HuH-7 (cell line): ENCODE measurements at places on chromosomes 5 and 9.

GRCh38 chr5:36041537-36041845 is 25.2 kb downstream of the UGT3A2 start:
- no peak for DNase-seq

GRCh38 chr9:89854715-89855475 is 250.1 kb downstream of the GADD45G start:
- DNase-seq: no peak

DNA sequence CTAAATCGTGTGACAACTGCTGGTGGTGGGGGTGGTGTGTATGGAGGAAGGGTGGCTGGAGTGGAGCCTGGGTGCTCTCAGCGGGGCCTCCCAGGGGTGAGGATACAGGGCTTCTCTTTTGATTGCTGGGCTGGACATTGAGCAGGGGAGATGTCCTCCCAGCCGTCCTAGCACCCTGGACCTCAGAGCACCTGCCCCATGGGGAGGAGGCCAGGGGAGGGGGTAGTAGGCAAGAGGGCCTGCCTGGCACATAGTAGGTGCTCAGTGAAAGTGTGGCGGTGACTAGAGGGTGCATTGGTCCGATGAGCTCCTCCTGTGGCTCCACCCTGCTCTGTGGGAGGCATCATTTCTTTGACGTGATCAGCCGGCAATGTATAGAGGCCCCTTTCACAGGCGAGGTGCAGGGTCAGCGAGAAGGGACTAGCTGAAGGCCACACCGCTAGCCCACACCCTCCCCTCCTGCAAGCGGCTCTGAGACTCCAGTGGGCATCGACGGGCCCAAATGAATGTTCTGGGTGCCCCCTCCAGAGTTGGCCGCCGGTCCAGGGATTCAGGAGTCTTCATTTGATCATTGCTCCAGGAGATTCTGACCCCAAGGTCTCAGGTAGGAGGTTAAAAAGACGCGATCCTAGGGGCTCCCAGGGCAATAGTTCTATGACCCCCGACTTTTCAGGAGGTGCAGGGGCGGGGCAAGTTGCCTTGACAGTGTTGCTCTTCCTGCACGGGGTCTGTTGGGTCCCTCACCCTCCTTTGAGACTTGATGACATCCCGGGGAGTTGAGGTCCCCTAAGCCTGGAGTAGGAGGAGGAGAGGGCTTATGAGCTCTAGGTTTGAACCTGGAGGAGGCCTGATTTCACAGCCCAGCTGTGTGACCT is 255.5 kb downstream of the PBX3 start:
- DNase-seq: no peak

GRCh38 chr5:140042393-140042642 is 781 bp downstream of the NRG2 start:
- DNase-seq: no peak

- no peak for DNase-seq
Measured at GRCh38 chr9:105195259-105195658, 49.2 kb upstream of the SLC44A1 start.

- DNase-seq: no peak
Measured at GRCh38 chr9:78288214-78288892, 8.6 kb upstream of the PSAT1 start.

DNA sequence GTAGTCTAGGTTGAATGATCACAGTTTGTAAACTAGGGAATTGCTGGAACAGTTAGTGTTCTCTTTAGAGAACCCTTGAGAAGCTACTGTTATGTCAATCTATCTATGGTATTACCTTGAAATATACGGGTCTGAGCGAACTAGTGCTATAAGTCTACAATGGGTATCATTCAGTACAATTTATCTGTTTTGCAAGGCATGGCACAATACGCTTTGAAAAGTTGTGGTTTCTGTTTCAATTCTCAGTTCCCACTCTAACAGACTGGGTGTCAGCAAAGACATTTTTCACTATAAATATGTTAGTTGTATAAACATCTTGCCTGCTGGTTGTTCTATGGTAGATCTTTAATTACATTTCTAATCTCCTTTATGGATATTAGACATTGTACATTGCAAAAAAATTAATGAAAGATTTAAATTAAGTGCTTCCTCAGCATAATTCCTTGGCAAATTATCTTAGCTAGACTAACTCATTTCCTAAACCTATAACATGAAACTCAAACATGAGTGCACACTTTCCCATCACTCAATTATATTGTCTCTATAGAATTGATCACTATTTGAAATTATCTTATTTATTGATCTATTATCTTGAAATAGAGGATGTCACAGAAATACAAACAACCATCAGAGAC is 24.9 kb upstream of the SLCO6A1 start:
- no peak for DNase-seq

- DNase-seq: no peak
Measured at GRCh38 chr5:180026320-180026719, 45.2 kb downstream of the RNF130 start.

- DNase-seq: no peak
Measured at GRCh38 chr5:96573513-96573894, 88.7 kb upstream of the CAST start.

- no peak for DNase-seq
Measured at GRCh38 chr9:130295945-130296782, 30.6 kb downstream of the HMCN2 start.

- peak; percentile 56 for DNase-seq
Measured at GRCh38 chr9:131706608-131706970, 33.3 kb downstream of the RAPGEF1 start.

- no peak for DNase-seq
Measured at GRCh38 chr9:112283582-112284253, 49.7 kb downstream of the PTBP3 start.

GRCh38 chr5:71013575-71013974 is 11.6 kb downstream of the NAIP start:
- peak; percentile 7 for DNase-seq

GRCh38 chr9:105244734-105245028 is 230 bp downstream of the SLC44A1 start:
- peak; percentile 50 for DNase-seq

- peak; percentile 66 for DNase-seq
Measured at GRCh38 chr9:72305102-72305546, 59.9 kb downstream of the ZFAND5 start.

GRCh38 chr5:114402206-114402605 is 40.3 kb downstream of the KCNN2 start:
- DNase-seq: no peak

DNA sequence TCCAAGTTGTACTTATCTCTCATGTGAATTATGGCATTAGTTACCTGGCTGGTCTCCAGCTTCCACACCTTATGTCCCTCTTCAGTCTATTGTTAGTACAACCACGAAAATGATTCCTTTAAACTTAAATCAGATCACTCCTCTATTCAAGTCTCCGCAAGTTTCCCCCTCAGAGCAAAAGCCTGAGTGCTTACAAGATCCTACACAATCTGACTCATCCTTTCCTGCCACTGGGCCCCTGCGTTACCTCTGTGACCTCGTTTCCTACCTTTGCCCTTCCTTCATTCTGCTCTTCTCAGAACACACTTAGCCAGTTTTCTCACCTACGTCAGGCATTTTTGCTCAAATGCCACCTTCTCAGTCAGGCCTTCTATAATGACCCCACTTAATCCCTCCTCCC is 45.1 kb upstream of the GLIS3 start:
- no peak for DNase-seq

- DNase-seq: no peak
Measured at GRCh38 chr5:116814626-116815385, 240.2 kb upstream of the SEMA6A start.

DNA sequence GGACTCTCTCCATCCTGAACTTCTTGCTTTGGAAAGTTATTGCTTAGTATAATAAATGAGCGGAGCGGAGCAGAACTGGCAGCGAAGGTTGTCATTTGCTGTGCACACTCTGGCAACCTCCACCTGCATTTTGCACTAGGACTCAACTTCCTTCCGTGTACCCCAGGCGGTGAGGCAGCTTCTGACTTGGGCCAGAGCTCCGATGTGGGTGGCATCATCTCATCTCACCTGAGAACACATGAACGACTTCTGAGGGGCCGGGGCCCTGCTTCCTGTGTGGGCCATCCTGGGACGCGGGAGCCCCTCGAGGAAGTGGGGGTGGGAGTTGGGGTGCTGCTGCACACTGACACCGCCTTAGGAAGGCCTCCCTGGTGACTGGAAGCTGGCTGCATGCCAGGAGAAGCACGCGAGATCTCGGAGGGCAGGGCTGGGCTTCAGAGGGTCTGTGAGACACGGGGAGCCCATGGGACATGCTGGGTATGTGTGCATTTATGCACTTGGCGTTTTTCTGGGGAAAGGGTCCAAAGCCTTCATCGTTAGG is 56.5 kb upstream of the COL5A1 start:
- DNase-seq: no peak

DNA sequence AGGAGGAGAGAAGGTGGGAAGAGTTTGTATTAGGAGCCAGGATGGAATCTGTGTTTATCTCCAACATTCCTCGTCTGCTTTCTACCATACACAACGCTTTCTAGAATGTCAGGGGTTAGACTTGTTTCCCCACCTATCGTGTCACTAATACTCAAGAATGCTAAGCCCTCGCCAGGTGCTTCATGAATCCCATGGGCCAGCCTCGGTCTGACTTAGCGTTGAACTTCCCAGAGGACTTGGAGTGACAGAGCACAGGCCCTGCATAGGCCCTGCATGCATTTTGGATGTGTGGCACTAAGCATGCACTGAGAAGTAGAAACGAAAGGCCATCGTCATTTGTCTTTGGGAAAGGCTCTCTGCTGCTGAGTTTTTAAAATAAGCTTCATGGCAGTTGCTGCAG is 328.7 kb downstream of the NSG2 start:
- DNase-seq: no peak

DNA sequence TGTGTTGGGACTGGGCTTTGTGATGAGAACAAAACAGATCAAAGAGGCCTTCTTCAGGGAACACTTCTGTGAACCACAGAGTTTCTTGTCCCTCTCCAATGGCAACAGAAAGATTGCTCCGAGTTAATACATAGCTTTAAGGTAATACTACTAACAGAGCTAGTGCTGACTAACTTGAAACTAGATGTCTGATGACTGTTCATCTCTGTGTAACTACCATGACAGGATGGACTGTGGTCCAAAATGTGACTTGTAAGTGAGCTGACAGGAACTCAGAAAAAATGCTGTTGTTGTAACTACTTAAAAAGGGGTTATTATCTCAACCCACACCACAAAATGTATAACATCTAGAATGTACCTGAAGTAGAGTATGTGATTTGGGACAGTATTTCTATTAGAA is 630.2 kb upstream of the DMAC1 start:
- no peak for DNase-seq

- no peak for DNase-seq
Measured at GRCh38 chr9:71036501-71036900, 84.9 kb downstream of the TRPM3 start.

DNA sequence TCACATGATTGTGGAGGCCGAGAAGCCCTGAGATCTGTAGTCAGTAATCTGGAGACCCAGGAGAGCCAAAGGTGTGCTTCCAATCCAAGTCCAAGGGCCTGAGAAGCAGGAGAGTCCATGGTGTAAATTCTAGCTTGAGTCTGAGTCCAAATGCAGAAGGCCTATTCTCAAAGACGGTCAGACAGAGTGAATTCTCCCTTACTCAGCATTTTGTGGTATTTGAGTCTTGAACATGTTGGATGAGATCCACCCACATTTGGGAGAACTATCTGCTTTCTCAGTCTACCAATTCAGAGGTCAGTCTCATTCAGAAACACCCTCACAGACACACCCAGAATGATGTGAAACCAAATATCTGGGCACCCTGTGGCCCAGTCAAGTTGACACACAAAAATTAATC is 128.8 kb upstream of the PTCH1 start:
- no peak for DNase-seq

GRCh38 chr9:130185490-130186031 is 13.4 kb downstream of the NCS1 start:
- no peak for DNase-seq

DNA sequence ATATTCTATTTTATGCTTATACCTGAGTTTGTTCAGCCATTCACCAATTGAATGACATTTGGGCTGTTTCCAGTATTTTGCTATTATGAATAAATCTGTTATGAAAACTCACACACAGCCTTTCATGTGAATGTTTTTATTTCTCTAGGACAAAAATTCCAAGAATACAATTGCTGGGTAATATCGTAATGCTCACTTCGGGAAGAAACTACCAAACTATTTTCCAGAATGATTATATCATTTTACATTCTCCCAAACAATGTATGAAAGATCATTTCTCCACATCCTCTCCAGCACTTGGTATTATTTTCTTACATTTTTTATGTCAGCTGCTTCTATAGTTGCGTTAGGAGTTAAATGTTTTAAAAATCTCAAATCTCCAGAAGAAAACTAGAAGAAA is 58.3 kb upstream of the LHFPL2 start:
- no peak for DNase-seq

DNA sequence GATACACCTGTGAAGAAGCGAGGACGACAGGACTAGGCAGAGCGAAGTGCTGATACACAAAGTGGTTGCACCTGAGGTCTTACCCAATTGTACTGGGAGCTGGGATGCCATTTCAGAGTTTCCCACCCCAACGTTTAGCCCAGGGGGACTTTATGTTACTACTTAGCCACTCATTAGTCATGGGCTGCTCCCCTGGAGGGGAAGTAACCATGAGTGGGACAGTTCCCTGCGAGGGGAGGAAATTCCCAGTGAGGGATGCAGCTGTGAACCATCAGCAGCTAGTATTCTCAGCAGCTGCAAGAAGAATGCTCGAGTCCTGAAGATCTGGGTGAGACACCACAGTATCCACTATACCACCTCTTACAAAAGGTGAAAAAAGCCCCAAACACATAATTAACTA is 93.7 kb upstream of the ACTBL2 start:
- DNase-seq: no peak

DNA sequence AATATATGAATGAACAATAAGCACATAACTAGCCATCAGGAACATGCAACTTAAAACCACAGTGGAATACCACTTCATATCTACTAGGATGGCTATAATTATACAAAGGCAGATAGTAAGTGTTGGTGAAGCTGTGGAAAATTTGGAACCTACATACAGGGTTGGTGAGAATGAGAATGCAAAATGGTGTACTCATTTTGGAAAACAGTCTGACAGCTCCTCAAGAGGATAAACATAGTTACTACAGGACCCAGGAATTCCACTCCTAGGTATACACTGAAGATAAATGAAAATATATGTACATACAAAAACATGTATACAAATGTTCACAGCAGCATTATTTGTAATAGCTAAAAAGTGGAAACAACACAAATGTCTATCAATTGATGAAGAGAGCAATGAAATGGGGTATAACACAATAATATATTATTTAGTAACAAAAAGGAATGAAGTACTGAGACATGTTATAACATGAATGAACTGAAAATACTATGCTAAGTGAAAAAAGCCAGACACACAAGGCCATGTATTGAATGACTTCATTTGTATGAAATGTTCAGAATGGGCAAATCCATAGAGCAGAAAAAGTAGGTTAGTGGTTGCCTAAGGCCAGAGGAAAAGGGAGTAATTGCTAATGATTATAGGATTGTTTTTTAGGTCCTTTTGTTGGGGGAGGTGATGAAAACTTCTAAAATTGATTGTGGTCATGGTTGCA is 31.2 kb upstream of the CDK5RAP2 start:
- no peak for DNase-seq

DNA sequence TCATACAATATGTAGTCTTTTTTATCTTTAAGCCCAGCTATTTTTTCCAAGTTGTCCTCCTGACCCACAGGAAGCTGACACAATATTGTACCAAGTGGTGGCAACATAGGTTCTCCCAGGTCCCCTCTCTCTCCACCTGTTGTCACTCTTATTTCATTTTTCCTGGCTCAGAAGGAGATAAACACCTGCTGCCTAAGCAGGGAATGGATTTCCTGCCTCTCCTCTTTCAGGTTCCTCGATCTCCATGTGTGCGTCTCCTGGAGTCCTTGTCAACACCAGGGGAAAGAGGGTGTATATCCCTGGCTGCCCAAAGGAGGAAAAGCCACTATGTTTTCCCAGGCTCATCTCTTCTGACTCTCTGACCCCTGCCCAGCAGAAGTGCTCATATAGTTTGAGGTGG is 81.8 kb upstream of the KLF9 start:
- no peak for DNase-seq
